HTR-8/SVneo (cell line): ENCODE measurements at places on chromosomes 3 and 15.

DNA sequence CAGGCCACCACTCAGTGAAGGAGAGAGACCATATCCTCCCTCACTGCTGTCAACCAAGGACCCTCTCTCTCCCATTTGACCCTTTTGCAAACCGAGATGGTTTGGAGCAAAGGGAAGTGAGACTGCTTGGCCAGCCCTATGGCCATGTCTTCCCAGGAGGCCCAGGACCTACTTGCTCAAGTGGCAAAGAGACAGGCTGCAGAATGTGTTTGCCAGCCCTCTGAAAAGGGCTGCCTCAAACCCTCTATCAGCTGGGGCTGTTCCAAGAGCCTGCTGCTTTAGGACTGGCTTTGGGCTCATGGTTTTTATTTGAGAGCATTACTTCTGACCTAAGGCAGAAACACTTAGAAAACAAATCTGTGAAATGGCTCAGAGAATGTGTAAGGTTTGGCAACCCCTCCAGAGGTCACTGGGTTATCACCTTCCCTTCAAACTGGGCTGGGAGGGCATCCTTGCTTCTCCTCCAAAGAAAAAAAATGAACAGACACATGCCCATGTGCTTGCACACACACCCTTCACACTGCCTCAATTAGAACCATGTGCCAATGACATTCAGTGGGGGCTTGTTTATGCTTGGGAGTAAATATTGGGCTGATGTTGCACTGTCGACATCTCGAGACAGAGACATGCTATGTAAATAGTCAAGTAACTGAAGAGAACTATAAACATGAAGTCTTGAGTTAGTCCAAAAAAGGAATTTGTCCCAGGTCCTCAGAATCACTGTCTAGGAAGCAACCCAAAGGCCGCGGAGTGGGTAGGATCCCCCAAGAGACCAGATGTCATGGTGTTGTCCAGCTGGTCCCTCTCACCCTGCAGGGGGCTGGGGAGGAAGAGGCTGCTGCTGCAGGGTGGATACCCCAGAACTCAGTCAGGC, 49.8 kb upstream of the CTDSPL start:
- no peak for DNase-seq

- no peak for DNase-seq
These were observed 623.0 kb downstream of the NTRK3 start for GRCh38 chr15:87633525-87633924.

DNA sequence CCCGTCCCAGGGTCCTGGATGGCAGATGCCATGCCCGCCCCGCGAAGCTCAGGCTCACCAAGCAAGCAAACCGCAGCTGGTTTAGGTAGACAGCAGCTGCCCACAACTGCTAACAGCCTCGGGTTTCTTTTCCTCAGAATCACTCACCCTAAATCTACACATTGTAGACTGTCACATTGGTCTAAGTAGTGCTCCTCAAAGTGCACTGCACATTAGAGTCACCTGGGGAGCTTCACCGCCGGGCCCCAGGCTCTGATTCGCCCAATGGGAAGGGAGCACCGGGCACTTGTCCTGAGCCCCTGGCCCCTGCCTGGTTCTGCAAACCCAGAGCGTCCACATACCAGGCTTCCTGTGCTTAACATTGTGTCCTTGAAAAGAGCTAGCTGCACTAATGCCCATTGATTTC, 752 bp downstream of the OCA2 start:
- DNase-seq = no peak

DNA sequence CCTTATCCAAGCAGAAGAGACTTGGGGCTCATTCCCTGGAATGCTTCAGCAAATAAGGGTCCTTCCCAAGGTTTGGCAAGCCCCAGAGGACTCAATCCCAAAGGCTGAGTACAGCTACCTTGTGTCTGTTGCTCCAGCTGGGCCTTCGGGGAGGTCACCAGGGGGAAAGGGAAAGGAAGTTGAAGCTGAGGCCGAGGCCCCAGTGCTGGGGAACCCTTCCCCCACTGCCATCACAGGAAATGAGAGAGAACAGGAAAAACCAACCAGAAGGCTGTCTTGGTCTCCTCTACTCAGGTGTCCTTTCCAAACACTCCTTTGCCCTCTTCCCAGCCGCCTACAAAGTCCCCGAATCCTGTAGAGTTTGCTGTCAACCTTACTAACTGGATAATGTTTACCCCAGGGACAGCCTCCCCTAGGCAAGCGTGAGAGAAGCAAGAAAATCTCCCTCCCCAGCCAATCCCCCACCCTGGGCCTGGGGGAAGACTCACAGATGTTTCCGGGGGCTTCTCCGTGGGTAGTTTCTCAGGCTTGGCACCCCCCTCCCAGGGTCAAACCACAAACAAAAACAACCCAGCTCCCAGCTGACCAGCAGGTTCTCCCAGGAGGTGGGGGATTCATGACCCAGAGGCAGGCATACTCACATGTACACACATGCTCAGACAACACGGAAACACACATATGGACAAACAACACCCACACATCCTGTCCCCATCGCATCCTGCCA, 5.5 kb downstream of the CSRNP1 start:
- no peak for DNase-seq

GRCh38 chr3:23254835-23255234, 51.7 kb downstream of the UBE2E2 start:
- no peak for DNase-seq

GRCh38 chr15:53918180-53919079, 59.8 kb upstream of the UNC13C start:
- no peak for DNase-seq

- DNase-seq = no peak
These were observed 1.7 kb downstream of the PKM start for GRCh38 chr15:72229076-72229946.

DNA sequence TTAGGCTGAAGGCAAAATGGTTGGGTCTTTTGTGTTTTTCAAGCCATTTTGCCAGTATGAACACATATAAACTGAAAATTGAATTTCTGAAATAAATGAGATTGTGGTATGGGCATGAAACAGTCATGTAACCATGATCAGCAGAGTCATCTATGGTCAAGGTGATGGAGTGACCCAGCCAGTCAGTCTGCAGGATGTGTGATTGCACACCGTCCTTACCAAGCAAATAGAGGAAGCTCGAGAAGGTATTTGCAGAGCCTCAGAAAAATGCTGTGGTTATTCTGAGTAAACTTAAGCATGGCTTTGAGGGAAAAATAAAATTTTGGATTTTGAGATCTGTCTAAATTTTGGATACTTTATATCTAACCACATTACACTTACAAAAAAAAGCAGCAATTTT, 95.9 kb upstream of the RNF7 start:
- DNase-seq = no peak
